HT-29 (cell line): ENCODE measurements at places on chromosomes 3 and 15.

- no peak for DNase-seq
These were observed 23.6 kb downstream of the ZBTB38 start for GRCh38 chr3:141391991-141392316.

DNA sequence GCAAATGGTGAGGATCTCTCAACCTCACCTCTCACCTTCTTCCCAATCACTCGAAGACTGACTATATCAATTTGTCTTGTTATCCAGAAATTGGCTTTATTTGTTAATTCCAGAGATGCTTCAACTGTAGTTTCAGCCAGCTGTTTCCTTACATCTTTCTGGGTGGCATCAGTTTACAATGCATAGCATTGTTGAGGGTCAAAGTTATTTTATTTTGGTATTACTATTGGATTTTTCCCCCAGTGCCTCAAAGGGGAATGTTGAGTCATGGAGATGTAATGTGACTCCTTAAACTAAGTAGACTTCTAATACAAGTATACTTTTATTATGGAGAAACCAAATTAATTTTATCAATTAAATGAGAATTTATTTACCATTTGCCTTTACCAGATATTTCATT is 351.6 kb downstream of the TIGIT start:
- no peak for DNase-seq

DNA sequence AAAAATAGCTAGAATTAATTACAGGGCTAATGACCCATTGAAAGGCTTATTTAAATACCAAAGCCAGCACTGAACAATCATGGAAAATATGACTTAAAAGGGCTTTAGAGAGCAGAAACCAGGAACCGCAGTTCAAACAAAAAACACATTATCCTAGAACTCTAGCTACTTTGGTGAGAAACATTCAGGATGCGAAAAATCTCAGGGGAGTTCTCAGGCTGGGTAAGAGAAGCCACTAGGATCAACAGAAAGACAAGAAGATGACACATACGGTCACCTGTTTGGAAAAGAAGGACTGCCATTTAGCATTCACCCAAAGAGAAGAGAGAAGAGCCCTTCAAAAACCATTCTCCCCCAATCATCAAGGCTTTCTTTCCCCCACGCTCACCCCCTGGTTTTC is 75.6 kb upstream of the ICE2 start:
- DNase-seq: no peak

DNA sequence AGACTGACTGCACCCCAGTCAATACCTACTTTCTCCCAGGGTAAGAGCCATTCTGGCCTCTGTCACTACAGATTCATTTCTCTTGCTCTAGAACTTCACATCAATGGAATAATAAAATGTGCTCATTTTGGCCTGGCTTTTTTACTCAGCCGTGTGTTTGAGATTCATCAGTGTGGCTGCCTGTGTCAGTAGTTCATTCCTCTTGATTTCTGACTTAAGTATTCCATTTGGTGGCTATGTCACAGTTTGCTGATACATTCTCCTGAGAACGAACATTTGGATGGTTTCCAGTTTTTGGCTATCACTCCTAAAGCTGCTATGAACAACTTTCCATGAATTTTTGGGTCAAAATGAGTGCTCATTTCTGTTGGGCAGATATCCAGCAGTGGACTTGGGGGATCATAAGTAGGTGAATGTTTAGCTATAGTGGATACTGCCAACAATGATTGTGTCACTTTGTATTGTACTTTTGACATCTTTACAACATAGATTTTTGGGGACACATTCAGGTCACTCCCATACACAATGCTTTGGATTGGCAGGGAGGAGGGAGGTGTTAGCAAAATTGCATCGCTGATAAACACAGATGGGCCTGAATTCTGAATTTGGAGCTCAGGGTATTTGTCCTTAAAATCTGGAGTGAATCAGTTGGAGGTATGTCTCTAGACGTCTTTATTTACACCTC is 19.8 kb upstream of the FAM107A start:
- DNase-seq: no peak

DNA sequence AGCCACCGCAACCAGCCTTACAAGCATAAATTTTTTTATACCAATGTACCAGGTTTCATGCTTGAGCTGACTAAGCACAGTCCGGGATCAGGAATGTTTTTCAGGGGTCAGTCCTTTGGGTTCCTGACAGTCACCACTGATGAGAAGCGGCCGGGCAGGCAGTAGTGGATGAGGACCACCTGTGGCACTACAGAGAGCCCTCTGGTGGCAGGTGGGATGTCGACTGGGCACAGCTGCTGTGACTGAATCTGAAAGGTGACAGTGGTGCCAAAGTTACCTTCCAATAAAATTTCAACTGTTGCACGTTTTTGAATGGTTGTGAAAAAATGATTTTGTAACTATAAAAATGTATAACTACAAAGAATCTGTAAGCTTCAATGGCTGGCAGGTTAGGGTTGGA is 34.0 kb downstream of the TPRA1 start:
- DNase-seq: no peak

- DNase-seq: no peak
These were observed 21.1 kb upstream of the GBE1 start for GRCh38 chr3:81782585-81782984.

DNA sequence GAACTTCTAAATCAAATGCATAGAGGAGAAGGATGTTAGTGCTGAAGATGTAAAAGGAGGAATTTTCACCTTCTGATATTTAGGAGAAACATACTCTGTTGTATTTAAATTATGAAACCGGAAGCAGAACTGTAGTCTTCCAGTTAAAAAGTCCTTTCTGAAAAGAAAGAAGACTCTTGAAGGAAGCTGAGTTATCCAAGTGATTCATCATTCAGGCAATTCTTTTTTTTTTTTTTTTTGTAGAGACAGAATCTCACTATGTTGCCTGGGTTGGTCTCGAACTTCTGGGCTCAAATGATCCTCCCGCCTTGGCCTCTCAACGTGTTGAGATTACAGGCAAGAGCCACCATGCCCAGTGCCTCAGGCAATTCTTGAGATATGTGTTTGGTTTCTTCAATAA is 424.8 kb upstream of the TPM1 start:
- DNase-seq: no peak

DNA sequence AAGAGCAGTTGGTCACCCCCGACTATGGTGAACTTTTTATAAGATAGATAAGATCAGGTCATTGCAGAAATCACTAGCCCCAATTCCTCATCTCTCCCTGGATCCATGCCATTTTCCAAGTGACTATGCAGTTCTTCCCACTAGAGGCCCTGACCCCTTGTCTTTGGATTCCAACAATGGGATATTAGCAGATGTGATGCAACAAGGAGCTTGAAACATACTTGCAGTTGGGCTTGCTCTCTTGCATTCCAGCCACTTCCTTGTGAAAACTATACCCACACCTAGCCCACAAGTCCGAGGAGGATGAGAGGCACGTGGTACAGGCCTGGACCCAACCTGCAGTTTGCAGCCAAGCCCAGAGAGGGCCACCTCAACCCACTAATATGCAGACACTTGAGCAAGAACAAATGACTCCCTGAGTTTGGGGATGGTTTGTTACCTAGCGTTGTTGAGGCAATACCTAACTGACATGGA is 60.6 kb downstream of the SUCLG2 start:
- DNase-seq: no peak
